ENCODE measurements at places on chromosomes 5 and 9.

DNA sequence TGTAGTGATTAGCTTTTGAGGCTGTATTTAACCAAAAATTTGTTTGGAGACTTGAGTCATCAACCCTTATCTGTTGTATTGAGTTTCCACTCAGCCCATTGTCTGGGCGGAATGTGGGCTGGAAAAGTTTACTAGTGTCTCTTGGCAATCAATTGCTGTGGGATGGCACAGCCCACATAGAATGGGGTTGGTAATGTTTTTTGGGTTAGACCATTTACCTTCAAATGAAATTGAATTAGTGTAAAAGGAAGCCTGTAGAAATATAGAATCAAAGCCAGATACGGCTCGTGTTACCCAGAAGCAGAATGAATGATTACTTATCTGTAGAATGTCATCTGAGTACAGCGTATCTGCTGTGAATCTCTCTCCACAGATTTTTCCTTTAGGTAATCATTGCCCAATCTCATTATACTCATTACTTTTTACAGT, 142.9 kb downstream of the AOPEP start:
- no peak for DNase-seq

DNA sequence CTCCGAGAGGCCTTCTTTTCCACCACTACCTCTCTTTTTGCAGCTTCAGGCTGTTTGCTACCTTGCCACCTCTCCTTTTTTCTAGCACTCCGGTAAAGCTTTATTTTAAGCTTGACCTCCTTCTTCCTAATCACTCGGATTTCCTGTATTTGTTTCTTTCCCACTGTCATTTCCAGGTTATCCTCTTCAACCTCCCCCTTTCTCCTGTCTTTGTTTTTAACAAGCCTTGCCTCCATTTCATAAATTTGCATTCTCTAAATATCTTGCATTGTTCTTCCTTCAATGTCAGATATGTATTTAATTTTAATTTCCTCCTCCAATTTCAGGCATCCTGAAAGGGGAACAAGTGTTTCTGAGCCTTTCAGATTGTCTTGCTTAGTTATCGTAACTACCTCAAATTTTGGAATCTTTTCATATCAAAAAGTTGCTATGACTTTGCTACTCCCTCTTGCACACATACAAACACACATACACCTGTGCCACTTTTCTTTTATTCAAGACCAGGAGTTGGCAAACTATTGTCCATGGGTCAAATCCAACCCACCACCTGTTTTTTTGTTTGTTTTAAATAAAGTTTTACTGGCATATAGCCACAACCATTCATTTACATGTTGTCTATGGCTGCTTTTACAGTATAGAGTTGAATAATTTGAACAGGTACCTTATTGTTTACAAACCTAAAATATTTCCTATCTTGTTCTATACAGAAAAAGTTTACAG, 22.7 kb downstream of the DPYSL3 start:
- no peak for DNase-seq

DNA sequence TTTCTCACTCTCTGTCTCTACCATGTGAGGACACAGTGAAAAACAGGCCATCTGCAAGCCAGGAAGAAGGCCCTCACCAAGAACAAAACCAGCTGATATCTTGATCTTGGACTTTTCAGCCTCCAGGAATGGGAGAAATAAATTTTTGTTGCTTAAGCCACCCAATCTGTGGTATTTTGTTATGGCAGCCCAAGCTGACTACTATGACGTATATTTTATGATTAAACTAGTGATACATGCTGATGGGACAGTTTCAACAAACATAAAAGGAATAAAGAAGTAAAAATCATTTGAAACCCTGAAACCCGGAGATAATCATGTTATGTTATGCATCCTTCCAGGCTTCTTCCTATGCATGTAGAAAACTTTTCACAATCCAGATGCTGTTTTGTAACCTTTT, 71.5 kb upstream of the ERBIN start:
- no peak for DNase-seq

- no peak for DNase-seq
Observed at GRCh38 chr5:179308563-179309382, 36.5 kb downstream of the ADAMTS2 start.

DNA sequence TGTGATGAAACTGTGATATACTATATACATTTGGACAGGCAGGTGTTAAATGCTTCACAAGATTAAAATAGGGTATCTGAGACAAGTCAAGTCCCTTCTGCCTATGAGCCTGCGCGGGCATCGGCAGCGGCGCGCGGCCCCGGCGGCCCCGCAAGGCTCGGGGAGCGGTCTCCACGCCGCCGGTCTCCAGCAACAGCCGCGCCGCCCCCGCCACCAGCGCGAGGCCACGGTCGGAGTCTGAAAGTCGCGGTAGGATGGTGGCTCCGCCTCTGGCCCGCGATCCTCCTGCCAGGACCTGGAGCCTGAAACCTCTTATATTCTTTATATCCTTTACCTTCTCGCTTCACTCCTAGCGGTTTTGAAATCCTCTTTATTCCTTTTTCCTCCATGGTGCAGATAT, 99.4 kb downstream of the INSL6 start:
- DNase-seq = no peak

DNA sequence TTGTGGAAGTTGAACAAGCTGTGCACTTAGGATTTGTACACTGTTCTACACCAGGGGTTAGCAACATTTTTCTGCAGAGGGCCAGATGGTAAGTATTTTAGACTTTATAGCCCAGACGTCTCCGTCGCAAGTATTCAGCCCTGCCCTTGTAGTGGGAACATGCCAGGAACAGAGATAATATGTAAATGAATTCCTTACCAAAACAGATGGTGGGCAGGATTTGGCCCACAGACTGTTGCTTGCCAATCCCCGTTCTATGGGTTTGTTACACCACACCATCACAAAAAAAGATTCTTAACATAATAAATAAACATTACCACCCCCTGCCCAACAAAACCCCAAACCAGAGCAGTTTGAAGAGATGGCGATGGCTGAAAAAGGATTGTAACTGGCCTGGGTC, 74.3 kb downstream of the AMBP start:
- DNase-seq = no peak

DNA sequence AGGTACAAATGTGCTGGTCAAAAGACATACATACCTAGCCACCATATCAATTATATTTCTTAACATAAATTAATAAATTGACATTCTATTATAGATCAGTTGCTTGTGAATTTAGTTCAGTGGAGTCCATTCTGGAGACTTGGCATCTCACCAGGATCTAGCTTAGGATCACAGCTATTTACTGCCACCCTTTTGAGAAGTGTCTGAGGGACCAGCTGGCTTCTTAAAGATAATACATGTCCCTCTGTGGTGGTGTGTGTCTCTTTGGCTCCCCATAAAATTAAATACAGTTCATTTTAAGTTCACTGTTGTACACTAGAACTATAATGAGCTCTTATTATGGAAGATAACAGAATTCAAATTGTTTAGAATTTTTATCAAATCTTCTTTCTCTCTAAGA, 290.7 kb downstream of the PRELID2 start:
- no peak for DNase-seq

- no peak for DNase-seq
Observed at GRCh38 chr9:112384219-112384618, 4.3 kb downstream of the HSDL2 start.

- no peak for DNase-seq
Observed at GRCh38 chr5:95484421-95484820, 70.4 kb downstream of the SKIC3 start.

- DNase-seq = no peak
Observed at GRCh38 chr9:120902569-120903535, 23.7 kb downstream of the TRAF1 start.

- DNase-seq = no peak
Observed at GRCh38 chr9:95188459-95188858, 129.1 kb downstream of the FANCC start.

- DNase-seq = no peak
Observed at GRCh38 chr5:110707260-110707844, 19.1 kb downstream of the TMEM232 start.

Measured in thoracic aorta (tissue), 2 donors.